Osteoblast (primary cell): ENCODE measurements at places on chromosomes 3 and 15. TPM values are rescaled to one million over a fixed set of nuclear protein-coding genes. Genes with fewer than 3 reads are reported as not detected.

GRIP2 gene
- under 0.01 and 1.4 TPM in 2 replicates for total RNA-seq

GRCh38 chr3:46742992-46743585 lies 25.4 kb upstream of the PRSS50 start:
- DNase-seq: no peak

DNA sequence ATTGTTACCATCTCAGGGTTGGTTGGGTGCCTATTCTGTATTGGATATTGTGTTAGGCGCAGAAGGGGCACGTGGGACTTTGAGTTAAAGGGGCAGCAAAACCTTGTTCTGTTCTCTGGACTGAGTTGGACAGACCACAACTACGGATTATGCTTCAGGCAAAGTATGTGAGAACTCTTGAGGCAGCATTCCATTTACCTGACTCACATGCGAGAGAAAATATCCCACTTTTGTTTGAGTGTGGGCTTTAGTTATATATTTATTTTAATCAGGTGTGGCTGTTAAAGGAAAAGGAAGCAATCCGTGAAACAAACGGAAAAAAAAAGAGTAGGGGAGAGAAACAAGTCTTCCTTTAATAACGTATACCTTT lies 627 bp upstream of the PLS1 start:
- peak; percentile 42 for DNase-seq

GRCh38 chr3:120780977-120781376 lies 38.4 kb downstream of the GTF2E1 start:
- DNase-seq: peak; percentile 87

RTP1 gene
- not detected in 2 replicates for total RNA-seq

TEX9 gene
- total RNA-seq: 11.2 and 12.7 TPM in 2 replicates

- DNase-seq: peak; percentile 90
These were observed 631 bp downstream of the NKTR start for GRCh38 chr3:42600958-42601675.

DNA sequence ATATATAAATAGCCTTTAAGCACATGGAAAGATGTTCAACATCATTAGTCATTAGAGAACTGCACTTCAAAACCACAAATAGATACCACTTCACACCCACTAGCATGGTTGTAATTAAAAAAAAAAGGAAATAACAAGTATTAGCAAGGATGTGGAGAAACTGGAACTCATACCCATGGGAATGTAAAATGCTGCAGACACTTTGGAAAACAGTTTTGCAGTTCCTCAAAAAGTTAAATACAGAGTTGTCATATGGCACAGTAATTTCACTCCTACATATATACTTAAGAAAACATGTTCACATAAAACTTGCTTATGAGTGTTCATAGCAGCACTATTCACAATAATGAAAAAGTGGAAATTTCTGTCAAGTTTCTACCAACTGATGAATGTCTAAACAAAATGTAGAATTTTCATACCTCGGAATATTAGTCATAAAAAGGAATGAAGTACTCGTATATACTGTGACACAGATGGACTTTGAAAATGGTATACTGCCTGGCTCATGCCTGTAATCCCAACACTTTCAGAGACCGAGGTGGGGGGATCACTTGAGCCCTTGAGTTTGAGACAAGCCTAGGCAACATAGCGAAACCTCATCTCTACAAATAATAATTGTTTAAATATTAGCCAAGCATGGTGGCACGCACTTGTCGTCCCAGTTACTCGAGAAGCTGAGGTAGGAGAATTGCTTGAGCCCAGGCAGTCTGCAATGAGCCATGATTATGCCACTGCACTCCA lies 28.1 kb downstream of the BCL2A1 start:
- DNase-seq: no peak

- DNase-seq: no peak
These were observed 855.5 kb downstream of the ROBO1 start for GRCh38 chr3:78912259-78912658.

DNA sequence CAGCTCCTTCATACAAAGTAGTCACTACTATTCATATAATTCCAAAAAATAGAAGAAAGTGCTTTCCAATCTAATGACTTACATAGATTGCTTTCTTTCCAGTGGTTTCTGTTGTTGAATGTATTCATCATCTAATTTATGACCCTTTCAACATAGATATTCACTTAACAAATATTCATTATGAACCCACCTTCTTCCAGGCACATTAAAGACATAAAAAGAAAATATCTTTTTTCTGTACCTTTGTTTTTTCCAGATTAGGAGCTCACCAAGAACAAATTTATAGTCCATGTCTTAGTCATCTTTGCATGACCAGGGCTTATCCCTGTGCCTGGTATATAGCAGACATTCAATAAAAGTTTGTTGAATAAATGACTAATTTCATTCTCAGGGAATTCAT lies 32.4 kb upstream of the PDZRN3 start:
- DNase-seq: no peak

KLHL6 gene
- under 0.01 TPM in 1 of 2 replicates, not detected in the other for total RNA-seq

- no peak for DNase-seq
These were observed 55.4 kb downstream of the ATP13A4 start for GRCh38 chr3:193499136-193499770.

DNA sequence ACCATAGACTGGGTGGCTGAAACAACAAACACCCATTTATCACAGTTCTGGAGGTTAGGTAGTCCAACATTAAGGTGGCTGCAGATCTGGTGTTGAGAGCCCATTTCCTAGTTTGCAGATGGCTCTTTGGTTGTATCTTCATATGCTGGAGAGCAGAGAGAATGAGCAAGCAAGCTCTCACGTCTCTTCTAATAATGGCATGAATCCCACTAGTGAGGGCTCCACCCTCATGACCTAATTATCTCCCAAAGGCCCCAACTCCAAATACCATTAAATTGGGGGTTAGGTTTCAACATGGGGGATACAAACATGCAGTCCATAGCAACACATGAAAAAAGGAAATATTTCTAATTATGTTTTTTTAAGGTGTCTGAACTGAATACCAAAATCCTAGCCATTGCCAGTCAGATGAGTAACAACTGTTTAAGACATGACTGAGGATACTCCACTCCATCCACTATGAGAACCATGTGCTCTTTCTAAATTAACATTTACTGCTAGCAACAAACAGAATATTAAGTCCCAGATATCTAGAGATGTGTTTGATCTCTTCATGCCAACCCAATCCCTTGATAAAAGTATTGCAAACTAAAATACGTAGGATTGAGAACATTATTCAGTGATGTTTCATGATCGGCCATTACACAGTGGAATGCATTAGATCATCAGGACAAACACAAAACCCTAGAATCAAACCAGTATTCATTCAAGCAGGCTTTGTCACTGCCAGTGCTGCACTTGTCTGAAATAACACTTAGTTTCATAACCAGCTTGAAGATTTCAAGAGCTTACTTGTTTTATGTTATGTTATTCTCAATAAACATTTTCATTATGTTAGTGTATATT lies 340.3 kb downstream of the SLC9A9 start:
- peak; percentile 72 for DNase-seq

- DNase-seq: no peak
These were observed 54.3 kb downstream of the RASGRF1 start for GRCh38 chr15:79036323-79036722.

UBAP1L gene
- 2.9 and 3.3 TPM in 2 replicates for total RNA-seq

PFN2 gene
- 183 and 204 TPM in 2 replicates for total RNA-seq

RAD51 gene
- total RNA-seq: 1.8 TPM in 2 replicates

DNA sequence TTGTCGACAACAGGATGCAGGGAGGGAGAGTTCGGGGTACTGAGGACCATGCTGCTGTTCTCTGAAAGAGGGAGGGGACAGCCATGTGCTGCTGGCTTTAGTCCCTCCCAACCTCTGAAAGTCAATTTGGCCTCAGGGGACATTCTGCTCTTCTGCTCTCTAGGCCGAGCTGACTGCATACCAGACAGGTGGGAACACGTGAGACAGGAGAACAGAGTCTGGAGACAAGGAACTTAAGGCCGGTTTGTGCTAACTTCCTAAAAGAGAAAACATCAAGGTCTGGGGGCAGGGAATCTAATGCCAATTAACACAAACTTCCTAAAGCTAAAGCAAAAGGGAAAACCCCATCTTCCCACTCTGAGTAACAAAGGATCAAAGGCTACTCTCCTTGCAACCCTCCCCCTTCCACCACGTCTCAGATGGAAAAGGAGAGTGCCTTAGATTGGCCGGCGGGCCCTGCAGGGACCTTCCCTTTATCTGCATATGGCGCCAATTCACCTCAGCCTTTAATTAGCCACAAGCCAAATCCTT lies 41.0 kb downstream of the SLCO2A1 start:
- DNase-seq: no peak

GRCh38 chr3:14148041-14148985 lies 23.5 kb downstream of the TMEM43 start:
- no peak for DNase-seq

ITGA11 gene
- 567 and 697 TPM in 2 replicates for total RNA-seq

DNA sequence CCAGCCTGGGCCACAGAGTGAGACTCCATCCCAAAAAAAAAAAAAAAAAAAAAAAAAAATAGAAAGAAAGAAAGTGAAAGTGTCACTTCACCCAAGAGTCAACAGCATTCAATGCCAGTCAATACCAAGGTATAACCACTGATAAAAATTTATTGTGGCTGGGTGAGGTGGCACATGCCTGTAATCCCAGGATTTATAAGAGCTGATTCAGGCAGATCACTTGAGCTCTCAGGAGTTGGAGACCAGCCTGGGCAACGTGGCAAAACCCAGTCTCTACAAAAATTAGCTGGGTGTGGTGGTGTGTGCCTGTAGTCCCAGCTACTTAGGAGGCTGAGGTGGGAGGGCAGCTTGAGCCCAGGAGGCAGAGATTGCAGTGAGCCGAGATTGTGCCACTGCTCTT lies 46.5 kb upstream of the PIK3CB start:
- DNase-seq: no peak

- no peak for DNase-seq
These were observed 22.5 kb downstream of the MAP2K5 start for GRCh38 chr15:67564968-67565345.

GUCA1C gene
- not detected in 2 replicates for total RNA-seq

DNA sequence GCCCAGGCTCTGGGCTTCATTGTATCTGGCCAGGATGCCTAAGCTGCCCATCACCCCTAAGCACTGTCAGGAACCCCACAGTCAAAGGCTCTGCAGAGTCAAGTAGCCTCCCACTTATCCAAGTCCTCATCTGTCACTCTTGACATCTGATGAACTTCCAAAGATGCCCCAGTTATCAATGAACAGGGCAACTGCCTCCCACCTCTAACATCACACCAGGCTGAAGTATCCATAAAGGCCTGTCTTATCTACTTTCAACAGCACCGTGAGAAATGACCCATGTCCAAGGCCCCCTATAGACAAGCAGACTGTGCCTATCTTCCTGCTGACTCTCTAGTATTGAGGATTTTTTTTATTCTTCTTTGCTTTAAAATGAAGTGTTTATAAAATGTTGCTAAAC lies 56.4 kb downstream of the TRIM69 start:
- no peak for DNase-seq

OR4F6 gene
- not detected in 2 replicates for total RNA-seq

- no peak for DNase-seq
These were observed 57.5 kb upstream of the CSPG4 start for GRCh38 chr15:75770131-75770530.

DNA sequence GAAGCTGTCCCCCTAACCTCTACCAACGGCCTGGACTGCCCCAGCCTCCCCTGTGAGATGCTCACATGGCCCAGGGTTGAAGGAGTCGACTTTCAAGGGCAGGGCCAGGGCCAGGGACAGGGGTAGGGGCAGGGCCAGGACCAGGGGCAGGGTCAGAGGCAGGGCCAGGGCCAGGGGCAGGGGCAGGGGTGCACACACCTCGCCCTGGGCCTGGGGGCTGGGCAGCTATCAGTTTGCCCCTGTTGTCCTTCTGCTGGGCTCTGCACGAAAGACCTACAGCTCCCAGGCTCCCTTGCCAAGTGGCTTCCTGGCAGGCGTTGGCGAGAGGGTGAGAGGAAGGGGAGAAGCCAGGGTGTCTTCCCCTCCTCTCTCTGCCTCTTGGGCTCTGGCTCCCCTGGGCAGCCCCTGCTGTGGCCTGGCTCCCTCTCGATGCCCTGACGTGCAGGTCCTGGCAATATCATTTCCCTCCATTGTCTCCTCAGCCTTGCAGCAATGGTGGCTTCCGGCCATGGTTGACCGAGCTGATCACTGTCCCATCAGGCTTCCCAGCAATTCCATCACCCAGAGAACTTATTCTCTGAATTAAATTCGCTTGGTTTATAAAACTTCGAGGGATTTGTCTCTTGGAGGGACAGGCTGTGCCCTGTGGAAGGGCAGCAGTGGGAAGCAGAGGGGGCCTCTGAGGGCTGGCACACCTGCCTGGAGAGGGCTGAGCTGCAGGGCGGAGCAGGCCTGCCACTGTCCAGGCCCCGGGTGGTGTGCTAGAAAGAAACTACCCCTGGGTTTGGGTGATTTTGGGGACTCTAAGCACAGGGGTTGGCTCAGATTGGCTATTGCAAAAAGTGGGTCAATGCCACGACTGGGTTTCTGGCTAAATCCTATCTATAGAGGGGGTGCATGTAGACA lies 13.9 kb downstream of the PRR23E start:
- no peak for DNase-seq

FRMD5 gene
- total RNA-seq: 3.3 and 3.5 TPM in 2 replicates

DNA sequence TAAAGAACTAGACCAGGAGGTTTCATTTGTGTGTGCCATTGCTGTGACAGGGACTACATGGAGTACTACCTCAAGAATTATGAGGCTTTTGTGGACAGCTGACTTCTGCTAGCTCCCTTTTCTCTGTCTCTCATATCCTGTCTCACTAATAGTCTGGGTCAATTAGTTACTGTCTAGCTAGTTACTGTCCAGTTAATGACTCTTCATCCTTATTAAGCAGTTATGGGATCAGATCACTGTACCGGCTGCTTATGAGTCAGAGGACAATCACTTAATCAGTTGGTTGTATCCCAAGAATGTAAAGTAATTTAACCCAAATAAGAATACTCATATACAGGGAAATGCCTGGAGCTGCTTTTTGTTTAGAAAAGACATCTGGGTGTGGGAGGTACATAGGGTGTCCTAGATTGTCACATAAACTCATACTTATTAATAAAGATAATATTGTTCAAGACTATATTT lies 158.0 kb downstream of the CDIN1 start:
- DNase-seq: no peak

RBPMS2 gene
- total RNA-seq: 0.29 TPM in 1 of 2 replicates, not detected in the other

SPINK8 gene
- not detected in 2 replicates for total RNA-seq

OR5K3 gene
- total RNA-seq: not detected in 2 replicates

DNA sequence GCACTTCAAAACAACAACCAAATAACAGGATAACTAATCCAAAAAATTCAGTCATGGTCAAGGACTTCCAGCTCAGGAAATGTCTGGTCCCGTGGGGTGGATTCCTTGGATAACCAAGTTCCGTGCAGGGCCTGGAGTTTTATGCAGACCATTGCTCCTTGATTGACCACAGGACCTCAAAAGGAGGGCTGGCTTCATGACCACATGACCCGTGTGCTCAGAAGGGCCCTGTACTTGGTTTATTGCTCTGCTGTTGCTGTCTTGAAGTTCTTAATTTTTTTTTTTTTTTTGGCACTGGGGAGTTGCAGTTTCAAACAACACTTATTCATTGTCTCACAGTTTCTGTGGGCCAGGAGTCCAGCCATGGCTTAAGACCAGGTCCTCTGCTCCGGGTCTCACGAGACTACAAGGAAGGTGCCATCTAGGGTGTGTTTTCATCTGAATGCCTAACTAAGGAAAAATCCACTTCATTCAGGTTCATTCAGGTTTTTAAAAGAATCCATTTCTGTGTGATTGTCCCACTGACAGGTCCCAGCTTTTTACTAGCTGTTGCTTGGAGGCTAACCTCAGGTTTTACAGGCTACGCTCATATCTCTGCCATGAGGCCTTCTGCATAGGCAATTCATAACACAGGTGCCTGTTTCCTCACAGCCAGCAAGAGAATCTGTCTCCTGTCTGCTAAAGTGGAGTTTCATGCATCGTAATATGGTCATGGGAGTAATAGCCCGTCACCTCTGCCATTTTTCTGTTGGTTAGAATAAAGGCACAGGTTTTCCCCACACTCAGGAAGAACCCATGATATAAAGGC lies 65.3 kb downstream of the FLNB start:
- peak; percentile 42 for DNase-seq
